ENCODE measurements at places on chromosomes 6 and 20.

DNA sequence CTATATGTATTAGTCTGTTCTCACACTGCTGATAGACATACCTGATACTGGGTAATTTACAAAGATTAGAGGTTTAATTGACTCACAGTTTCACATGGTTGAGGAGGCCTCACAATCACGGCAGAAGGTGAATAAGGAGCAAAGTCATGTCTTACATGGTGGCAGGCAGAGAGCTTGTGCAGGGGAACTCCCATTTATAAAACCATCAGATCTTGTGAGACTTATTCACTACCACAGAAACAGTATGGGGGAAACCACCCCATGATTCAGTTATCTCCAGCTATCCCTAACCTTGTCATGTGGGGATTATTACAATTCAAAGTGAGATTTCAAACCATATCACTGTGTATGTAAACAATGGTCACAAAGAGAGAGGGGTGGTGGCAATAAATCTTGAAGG is 6.6 kb downstream of the CST8 start:
- no peak for DNase-seq

- no peak for DNase-seq
Measured at GRCh38 chr6:166438211-166438861, 55.6 kb upstream of the MPC1 start.

DNA sequence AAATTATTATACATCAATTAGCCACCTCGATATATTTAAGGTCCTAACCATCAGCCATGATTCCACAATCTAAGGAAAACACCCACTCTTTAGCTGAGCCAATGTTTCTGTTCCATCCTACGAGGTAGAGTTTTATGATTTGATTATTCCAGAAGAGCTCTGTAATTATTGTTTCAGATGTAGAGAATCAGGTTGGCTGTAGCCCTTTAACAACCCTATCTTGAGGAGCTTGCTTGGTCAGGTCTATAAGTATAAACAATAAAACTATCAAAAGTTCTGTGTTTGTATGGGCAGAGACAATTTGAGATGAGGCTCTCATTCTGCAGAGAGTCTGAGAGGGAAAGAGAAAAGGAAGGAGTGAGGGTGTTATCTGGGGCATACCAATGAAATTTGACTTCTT is at the start of gene PBOV1:
TSS of gene PBOV1 (minus strand) at position 43 of the 400 bp plus-strand sequence. CDS start 96 bp downstream, outside the sequence.
- DNase-seq: no peak

DNA sequence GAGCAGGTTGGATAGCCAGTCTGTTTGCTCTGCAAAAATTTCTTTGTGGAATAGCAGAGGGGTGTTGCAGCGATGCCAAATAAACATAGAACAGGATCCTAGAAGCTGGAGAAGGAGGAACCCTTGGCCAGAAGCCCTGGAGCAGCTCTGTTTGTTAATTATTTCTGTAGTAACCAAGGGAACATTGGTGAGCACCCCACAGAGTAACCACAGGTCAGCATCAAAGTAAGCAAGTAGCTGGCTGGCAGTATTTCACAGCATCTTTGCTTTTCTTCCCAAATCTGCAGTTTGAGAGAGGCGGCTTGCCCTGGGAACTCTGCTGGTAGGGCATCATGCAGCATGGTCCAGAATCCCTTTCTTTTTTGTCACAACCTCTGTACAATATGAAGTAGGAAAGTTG is 12.7 kb upstream of the APMAP start:
- DNase-seq: no peak

DNA sequence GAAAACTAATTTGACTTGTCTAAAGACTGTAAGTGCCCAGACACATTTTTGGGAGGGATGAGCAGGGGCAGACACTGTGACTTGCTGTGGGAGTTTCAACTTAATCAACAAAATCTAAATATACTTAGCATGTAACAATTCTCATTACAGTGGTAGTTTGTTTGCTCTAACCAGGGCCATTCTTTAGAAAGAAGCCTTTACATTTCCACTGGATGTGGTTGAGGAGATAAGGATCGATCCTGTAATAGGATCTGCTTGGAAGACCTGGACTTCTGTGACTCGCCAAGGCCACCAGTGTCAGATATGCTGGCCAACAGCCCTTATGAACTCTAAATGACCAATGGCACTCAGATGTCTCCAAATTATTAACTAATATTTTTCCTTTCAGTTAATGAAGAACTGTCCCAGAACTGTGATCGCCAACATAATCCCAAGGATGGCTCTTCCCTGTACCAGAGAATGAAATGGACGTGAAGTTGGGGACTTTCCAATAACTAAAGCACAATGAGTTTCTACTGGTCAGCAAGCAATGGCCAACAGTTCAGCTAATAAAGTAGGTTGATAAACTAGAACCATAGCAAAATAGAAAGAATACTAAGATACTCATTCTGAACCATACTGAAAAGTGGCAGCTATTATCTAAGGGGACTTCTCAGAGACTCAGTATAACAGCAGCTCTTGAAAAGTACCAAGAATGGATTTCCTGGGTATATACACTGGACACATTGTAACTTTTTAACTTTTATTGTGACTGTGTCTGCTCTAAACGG is 7.5 kb downstream of the SMLR1 start:
- no peak for DNase-seq

DNA sequence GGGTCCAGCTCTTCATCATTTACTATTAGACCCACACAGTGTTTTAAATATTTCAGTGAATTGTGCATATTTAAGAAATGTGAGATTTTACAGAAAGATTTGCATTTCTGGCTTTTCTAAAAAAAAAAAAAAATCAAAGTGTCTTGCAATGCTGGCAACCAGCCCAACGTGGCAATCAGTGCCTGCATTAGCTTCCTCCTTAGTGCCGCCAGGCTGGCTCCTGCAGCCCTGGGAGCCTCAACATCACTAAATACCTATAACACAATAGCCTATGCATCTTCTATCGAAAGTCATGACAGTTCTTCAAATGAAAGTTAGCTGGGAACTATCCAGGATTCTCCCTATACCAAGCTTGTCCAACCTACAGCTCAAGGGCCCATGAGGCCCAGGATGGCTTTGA is 9.4 kb upstream of the CD93 start:
- DNase-seq: no peak

- DNase-seq: peak; percentile 2
Measured at GRCh38 chr6:148509800-148510581, 167.4 kb downstream of the SASH1 start.

DNA sequence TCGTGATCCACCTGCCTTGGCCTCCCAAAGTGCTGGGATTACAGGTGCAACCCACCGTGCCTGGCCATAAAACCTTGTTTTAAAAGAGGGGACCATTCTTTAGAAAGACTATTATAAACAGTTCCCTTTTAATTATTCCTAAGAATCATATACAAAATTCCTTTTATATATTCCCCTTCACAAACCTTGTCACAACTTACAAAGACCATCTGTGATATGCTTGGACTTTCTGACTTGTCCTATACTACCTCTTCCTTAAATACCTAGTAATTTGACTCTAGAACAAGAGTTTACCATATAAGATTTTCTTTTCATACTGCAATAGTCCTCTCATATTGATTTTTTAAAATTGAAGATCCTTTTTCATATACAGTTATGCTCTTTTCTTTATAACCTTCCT is 135.8 kb upstream of the PRSS16 start:
- no peak for DNase-seq

- DNase-seq: no peak
Measured at GRCh38 chr20:51356871-51357270, 185.6 kb downstream of the NFATC2 start.

DNA sequence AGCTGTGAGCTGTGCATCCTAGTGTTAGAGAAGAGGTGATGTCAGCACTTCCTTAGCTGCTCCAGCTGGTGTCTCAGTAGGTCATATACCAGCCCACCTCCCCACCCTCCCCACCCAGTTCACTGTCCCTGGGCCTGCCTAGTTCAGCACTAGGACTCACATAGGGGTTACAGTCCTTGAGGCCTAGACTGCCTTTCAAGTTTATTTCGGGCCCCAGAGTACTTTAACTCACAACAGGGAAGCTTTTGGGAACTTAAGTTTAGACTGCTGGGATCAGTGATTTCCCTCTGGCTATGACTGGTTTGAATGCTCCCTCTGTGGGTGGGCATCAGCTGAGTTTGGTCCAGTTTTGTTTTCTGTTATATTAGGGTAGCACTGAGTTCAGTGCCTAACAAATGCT is 139.2 kb upstream of the MMS22L start:
- no peak for DNase-seq

- peak; percentile 14 for DNase-seq
Measured at GRCh38 chr20:38434301-38434741, 807 bp downstream of the SNHG17 start.

- DNase-seq: peak; percentile 64
Measured at GRCh38 chr20:36202891-36203338, 33.4 kb upstream of the AAR2 start.

DNA sequence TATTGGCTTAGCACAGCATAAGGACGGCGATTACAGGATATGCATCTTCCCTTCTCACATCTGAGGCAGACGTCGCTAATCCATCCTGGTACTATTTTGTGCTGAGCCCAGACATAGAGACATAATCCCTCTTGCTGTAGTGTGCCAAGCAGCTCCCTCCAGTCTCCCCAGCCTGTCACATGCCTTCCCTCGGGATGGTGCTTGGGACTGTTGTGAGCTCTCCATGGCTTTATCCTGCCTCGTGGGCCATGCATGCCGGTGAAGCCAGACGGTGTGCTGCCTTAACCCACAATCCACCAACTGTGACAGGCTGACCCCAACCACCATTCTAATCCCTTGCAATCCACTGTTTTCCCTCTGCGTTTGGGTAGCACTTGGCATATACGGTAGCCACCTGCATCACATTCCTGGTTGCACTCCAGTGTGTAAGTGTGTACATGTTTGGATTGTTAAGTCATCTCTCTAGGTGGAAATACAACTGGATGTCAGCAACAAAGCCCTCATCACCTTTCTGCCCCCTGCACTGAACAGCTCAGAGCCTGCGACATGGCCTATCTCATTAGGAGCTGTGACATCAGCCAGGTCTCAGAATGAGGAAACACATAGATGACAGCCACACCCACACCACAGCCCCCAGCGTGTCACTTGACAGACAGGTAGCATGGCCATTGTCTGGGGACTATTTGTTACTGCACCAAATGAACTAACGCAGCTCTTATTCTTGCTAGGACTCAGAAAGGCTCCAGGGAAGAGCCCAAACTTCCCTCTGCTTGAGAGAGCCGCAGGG is 374.8 kb upstream of the CDH4 start:
- DNase-seq: no peak

GRCh38 chr6:31943742-31944141 is 2.2 kb upstream of the CFB start:
- no peak for DNase-seq

DNA sequence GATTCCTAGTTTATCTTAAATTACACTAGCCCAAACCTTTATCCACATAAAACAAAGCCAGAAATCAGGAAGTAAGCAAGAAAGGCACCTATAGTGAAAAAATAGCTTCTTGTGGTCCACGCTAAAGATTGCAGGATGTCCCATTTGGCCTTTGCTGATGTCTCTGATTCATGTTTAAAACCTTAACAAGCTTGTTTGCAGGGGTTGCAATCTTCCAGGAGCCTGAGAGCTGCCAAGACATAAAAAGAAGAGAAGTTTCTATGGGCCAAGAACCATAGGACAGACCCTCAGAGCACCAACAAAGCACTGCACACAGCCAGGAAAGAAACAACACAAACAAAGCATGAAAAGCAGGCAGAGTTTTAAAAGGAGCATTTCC is 49.4 kb downstream of the ADAT2 start:
- no peak for DNase-seq

- DNase-seq: no peak
Measured at GRCh38 chr20:45365444-45365970, 2.6 kb downstream of the SYS1 start.

DNA sequence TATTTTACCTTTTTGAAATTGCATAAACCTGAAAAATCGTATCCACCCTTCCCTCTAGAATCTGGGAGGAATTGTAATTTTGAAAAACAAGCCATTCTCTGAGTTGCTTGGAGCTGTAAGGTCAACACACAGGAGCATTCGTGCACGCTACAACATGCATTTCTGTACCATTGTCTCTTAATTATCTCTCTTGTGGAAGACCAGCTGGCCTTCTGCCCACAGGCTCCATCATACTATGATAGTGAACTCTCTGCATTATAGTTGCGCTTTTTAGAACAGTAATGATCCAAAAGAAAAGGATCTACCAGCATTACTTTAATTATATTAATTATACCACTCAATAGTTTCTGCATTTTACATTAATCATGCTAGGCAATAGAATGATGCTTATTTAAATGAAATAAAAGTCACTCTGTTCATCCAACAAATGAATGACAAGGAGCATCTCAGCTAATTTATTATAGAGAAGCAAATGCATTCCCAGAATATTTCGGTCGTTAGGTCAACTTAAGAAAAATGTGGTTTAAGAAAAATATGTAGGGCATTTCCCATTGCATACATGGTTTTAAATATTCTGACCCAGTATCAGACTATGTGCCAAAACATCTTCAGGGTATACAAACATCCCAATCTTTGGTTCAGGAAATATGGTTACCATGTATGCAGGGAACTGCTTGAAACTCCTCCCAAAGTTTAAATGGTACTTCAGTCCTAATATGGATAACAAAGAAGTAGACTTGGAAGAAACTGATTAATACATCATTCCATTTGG is 263.5 kb downstream of the TFAP2A start:
- DNase-seq: no peak

DNA sequence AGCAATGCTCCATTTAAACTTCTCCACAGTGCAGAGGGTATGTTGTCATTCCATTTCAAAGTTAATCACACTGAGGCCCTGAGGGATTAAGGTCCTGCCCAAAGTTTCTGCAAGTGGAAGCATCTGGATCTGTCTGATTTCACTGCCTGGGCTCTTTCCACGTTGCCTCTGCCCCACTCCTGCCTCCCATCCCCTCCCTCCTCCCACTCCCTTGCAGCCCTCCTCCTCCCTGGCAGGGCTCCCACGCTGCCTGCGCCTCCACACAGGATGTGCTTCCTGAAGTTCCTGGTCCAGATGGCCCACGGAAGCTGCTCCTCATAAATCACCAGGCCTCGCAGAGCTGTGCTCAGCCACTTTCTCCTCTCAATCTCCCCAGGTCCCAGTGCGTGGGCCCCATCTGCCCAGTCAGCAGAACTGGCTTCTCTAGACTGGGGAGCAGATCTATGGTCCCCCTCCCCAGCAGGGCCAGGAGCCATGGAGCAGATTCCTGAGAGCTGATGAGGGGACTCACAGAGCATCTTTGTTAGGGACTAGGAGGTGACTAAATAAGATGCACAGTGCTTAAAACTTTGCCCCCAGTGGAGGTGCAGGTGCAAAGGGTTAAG is 65.4 kb upstream of the MAFB start:
- no peak for DNase-seq

- DNase-seq: no peak
Measured at GRCh38 chr20:22579119-22579427, 5.3 kb downstream of the FOXA2 start.

DNA sequence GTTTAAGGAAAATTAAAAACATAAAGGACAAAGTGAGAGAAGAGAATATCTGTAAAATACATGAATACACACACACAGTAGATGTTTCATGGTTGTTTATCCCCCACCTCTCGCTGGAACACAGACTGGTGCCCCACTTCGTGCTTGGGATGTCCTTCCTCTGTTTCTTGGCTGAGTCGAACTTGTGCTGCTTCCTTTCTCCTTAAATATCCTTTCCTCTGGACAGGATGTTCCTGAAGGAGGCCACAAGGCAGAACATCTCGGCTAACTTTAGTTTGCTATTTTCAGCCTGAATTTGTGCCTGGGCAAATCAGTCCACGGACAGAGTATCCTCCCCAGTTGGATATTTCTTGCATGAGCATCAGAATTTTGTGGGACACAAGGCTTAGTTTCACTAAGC is 54.7 kb upstream of the ZMYND8 start:
- DNase-seq: no peak

- no peak for DNase-seq
Measured at GRCh38 chr6:113894712-113895674, 37.8 kb downstream of the MARCKS start.
